ENCODE measurements at places on chromosomes 16 and 17.

- DNase-seq, result no peak
These were observed 20.4 kb downstream of the JUP start for GRCh38 chr17:41766135-41766534.

GRCh38 chr16:31149332-31149731, 534 bp downstream of the PRSS36 start:
- no peak for DNase-seq

- DNase-seq, result peak; percentile 59
These were observed 524 bp downstream of the STRADA start for GRCh38 chr17:63741143-63741407.

- peak; percentile 57 for DNase-seq
These were observed 2.2 kb downstream of the MMP28 start for GRCh38 chr17:35793257-35793656.

DNA sequence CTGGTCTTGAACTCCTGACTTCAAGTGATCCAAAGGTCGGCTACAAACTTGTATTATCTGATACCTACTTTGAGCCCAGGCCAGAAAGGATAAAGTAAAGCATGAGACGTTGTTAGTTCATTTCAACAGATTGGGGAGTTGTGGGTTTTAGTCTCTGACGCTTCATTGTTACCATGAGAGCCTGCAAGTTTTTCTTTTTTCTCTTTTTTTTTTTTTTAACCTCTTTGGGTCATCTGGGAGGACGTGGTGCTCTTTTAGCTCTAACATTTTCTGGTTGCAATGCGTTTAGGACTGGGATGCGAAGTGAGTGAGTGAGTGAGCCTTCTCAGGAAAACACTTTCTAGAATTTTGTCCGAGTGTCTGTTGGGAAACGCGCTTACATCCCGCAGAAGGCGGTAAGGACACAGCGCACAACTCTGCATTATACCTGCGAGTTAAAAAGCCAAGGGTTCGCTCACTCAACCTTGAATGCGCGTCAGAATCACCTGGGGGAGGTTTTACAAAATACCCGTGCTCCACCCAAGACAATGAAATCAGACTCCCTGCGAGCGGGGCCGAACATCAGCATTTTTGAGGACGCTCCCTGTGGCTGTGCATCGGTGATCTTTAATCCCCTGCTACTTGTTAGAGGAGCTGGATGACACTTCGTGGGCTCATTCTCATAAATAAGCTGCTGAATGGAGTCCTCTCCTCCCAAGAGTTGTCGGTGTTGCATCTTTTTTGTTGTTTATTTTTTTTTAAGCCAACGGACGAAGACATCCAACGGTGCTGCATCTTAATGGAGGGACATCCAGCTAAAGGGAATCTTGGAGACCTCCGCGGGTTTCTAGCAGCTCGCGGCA, 629 bp upstream of the RNF135 start:
- DNase-seq, result peak; percentile 59

DNA sequence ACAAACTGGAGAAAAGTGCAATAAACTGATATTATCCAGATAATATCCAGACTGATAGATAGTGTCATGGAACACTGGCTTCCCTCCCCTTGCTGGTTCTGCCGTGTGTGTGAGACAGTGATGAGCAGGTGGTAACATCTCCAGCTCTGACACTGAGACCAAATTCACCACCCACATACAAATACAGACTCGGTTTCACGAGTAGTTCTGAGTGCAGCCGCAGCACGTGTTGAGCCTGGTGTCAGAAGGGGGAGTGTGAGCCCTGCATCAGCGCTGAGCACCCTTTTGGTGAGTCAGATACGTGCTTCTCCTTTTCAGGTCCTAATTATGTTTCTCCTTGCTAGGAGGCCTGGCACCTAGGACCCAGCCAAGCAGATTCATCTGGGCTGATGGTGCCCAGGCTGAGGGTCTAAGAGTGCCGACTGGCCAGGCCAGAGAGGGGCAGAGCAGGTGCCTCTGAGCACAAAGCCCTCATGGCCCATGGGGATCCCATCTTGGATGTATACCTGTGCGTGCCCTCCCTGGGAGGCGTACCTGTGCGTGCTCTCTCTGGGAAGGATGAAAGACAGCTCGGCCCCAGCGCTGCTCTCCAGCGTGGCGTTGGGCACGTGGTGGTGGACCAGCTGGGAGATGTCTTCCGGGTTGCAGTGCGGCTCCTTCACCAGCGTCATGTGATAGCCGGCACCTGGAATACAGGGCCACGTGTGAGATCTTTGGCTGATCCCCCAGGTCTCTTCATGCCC, 27.3 kb upstream of the RNPS1 start:
- no peak for DNase-seq

GRCh38 chr17:1376061-1376460, 24.0 kb downstream of the YWHAE start:
- no peak for DNase-seq

DNA sequence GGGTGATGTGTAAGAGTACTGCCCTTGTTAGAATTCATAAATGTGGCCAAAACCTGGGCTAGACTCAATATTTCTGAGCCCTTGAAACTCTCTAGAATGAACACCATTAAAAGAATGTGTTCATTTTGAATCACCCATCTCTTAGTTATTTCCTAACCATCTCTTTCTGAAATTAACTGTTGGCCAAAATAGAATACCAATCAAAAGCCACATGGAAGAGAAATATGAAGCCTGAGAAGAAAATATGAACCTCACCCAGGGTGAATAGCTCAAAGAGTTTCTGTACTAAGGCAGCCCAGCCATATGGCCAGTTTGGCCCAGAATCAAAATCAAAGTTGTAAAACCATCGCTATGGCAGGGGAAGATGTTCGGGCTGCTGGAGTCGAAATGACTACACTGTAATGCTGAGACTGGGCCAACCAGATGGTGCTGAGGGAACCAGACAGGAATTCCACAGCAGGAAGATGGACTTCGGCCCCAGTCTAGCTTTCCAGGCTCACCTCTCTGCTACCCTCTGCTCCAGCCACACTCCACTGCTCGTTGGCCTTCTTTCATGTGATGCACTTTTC, 154.3 kb upstream of the ZFHX3 start:
- no peak for DNase-seq

DNA sequence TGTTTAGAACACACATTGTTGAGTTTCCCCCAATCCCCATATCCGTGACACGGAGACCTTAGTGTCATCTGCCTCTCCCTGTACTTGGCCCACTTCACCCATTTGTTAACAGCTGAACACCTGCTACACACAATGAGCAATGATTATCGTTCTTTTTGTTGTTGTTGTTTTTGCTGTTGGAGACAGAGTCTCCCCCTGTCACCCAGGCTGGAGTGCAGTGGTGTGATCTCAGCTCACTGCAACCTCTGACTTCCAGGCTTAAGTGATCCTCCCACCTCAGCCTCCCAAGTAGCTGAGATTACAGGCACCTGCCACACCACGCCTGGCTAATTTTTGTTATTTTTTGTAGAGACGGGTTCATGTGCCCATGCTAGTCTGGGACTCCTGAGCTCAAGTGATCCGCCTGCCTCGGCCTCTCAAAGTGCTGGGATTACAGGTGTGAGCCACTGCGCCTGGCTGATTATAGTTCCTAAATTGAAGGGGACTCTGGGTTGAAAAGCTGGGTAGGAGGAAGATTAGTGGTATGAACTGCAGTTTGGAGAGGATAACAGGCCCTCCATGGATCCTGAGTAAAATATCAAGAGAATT, 21.6 kb downstream of the NDE1 start:
- no peak for DNase-seq

- DNase-seq, result no peak
These were observed 141.7 kb downstream of the SALL1 start for GRCh38 chr16:51009359-51009758.

Measured in right atrium auricular region (tissue), 2 donors.